Activated CD4-positive, CD25-positive, alpha-beta regulatory T cell treated with anti-CD3 and anti-CD28 coated beads, Interleukin-2, amount 50 U/mL, for 24 hours (primary cell): ENCODE measurements at places on chromosomes 2 and 18.

GRCh38 chr2:12488352-12489318, 228.1 kb upstream of the TRIB2 start:
- ATAC-seq, result peak; percentile 71

DNA sequence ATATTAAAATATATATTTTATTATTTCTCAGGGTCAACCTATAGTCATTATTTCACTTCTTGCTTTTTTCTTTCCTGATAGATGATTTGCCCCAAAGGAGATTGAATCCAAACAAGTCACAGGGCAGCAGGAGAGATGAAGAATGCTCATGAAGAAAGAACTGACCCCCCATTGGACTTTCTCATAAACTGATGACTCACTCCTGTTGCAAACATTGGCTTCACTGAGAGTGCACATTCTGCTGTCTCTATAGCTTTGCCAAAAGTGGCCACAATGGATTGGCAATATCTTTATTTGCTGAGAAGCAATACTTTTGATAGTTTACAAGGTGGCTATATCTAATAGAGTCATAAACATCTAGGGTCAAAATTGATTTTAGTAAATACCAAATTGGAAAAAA, 55.9 kb upstream of the ZNF385B start:
- ATAC-seq, result no peak

DNA sequence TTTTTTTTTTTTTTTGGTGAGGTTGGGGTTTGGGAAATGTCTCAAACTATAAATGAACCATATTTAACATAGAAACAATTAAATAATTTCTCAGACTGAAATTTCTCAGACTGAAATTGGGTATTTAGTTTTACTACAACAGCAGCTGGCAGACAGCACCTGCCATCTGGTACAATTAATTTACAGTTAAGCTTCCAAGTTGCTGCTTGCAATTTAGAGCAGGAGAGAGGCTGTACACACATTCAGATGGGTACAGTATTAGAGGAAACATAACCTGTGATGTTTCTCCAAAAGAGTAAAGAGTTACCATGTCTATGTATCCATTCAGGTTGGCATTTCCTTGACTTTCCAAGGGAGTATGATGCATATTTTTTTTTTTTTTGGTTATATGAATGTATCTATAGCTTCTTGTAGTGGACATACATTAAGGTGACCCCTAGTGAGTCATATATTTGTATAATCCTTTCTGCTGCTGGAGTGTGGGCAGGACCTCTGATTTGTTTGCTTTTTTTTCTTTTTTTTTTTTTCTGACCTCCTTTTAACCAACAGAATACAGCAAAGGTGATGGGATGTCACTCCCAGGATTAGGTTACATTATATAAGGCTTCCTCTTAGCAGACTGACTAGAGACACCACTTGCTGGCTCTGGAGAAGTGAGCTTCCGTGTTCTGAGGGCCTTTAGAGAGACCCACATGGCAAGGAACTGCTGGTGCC, 201.7 kb downstream of the PTH2R start:
- no peak for ATAC-seq

- no peak for ATAC-seq
Measured at GRCh38 chr2:183232161-183232865, 108.1 kb downstream of the NUP35 start.

DNA sequence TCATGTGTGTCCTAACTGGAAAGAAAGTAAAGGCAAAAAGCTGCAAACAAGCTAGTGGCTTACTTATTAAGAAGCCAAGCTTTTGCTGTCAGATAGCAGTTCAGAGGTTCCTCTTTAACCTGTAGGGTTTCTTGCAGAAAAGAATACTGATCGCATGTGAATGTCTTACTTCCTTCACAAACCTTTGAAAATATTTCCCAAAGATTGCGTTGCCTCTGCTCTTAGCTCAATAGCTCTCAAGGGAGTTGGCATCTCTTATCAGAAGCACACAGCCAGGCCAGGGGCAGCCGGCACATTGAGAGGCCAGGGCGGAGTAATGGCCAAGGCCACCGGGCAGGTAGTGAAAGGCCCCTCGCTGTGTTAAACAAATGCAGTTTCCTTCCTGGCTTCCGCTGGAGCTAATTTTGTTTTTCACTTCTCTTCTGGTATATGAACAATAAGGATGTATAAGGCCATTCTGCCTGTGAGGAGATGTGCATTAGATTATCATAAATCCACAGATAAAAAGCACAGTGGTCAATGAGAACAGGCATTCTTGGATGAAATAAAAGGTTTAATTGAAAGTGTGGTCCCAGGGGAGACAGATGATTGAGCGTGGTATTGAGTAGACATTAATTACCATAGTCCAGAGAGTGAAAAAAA, 542.4 kb upstream of the NRP2 start:
- ATAC-seq, result no peak

- no peak for ATAC-seq
Measured at GRCh38 chr2:160522951-160523710, 29.5 kb upstream of the RBMS1 start.

DNA sequence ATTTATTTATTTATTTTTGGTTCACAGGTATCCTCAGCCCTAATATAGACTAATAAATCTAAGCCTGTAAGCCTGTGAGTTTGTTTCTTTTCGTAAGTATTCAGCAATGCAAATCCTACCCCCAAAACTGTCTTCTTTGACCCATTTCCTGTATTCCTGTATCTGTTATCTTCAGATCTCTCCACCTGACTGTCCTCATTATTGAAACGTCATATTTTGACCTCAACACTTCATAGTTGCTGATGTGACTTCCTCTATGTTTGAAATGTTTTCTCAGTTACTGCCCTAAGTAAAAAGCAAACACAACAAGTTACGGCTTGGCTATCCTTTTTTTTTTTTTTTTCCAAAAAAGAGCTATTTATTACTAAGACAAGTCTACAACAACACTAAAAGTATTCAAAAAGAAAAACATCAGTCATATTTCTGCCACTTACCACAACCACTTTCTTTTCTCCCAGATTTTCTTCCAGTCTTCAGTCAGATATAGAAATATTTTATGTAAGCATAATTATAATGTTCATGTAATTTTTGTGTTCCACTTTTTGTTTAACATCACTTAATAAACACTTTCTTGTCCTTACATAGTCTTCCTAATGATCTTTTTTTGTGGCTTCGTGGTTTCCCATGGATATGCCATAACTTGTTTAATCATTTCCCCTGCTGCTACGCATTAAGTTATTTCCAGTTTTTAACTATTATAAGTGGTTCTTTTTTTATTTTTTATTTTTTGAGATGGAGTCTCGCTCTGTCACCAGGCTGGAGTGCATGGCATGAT, 45.0 kb upstream of the EML4 start:
- peak; percentile 50 for ATAC-seq

GRCh38 chr18:79062806-79063205, 6.4 kb upstream of the ATP9B start:
- no peak for ATAC-seq

GRCh38 chr2:135490376-135490775, 40.6 kb downstream of the ZRANB3 start:
- ATAC-seq, result no peak

GRCh38 chr18:68604256-68604655, 110.7 kb downstream of the TMX3 start:
- no peak for ATAC-seq

DNA sequence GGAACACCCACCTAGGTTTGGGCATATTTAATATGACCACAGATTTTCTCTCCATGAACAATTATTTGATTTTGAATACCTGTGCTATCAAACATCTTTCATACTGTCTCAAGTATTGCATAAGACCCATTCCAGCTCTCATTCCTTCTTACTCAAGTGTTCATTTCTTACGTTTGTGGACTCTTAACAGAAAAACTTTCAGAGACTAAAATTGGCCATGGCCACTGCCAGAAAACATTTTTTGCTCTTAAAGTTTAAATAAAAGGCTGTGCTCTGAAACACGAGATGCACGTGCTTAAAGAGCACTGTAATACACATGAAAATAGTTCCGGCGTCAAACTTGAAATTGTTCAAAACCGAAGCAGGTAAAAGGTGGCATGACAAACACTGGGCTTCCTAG, 89.3 kb downstream of the LIMS1 start:
- ATAC-seq, result no peak

DNA sequence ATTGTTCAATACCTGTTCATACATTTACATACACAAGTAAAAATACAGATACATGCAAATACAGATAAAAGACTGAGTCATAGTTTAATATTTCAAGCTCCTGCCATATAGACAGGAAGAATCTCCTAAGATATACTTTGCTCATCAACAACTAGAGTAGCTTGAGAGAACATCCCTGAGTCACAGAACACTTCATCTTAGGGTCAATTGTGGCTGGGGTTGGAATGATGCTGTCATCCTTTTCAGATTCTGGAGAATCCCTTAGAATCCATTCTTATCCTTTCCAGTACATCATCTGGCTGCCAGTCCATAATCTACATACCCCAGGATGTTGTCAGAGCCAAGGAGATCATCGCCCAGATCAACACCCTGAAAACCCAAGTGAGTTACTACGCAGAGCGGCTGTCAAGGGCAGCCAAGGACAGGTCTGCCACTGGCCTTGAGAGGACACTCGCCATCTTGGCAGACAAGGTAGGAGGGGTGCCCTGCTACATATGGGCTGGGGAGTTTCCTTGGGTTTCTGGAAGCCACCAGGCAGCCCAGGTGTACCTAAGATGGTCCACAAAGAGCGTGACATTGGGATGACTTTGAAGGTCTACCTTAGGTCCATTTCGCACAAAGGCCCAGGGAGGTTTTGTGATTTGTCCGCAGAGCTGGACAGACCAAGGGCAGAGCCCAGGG, 55.7 kb downstream of the COA5 start:
- ATAC-seq, result no peak

DNA sequence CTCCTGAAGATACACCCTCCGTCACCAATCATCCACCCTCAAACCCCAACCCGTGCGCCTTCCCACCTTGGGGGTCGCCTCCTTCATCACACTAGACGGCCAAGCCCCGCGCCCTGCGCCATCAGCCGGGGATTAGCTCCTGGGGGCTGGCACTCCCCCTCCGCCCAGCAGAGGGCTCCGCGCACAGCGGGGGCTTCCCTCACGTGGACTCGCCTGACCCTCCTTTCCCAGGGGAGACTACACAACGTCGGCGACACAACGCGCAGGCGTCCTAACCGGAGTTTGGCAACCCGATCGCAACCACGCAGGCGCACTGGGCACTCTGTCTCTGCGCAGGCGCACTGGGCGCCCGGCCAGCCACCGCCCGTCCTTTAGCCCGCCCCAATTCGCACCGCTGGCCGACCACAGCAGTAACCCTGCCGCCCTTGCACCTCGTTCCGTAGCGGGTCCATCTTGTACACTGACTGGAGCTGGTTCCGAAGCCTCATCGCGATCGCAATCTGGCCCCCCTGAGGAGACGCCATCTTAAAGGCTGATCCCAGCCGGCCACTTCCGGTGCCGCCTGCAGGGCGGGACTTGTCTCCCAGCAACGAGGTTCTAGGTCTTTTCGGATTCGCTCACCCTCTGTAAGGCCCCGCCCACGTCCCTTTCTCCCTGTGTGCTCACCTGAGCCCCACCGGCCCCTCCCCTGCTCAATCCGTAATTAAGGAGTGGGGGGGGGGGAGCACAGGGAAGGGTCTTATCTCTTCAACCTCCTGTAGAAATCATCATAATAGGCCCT, at the start of gene PCGF1:
TSS of gene PCGF1 (minus strand) at position 551 of the 781 bp plus-strand sequence. CDS start at position 524, 27 bp downstream.
- peak; percentile 95 for ATAC-seq

GRCh38 chr2:30204281-30204680, 27.1 kb upstream of the LBH start:
- ATAC-seq, result no peak

- ATAC-seq, result no peak
Measured at GRCh38 chr2:16035747-16036745, 95.7 kb downstream of the MYCN start.

DNA sequence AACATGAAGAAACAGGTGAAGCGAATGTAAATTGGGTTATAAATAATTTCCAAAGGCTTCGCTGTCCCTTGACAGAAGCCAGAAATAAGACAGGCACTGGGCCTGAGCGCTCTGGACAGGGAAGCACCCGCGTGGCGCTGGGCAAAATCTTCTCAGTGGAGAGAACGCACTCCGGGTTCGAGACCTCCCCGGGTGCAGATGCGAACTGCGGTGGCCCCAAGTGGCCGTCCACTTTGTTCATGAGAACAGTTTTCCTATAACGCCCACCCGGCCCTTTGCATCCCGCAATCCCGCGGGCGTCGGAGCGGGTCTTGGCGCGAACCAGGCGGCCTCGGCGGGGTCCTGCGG, 651 bp upstream of the DPYSL5 start:
- no peak for ATAC-seq

- ATAC-seq, result no peak
Measured at GRCh38 chr2:238389988-238390589, 36.6 kb upstream of the ASB1 start.

GRCh38 chr2:221448844-221449390, 123.2 kb downstream of the EPHA4 start:
- no peak for ATAC-seq

DNA sequence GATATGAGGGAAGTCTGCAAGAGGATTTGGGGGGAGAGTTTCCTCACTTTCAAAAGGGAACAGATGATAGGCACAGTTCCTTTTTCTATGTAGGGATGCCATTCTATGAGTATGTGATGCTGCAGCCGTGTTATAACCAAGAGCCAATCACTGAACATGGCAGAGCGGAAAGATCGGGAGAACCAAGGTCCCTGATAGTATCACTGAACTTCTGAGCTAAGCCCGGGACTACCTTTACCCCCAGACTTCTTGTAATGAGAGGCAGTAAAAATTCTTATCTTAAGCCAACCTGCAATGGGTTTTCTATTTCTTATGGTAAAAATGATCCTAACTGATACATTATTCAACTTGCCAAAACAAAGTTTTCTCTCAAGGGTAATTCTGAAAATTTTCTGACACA, 21.6 kb upstream of the SLC1A4 start:
- ATAC-seq, result no peak

GRCh38 chr2:48069769-48070168, 163.5 kb upstream of the FBXO11 start:
- no peak for ATAC-seq

GRCh38 chr18:49904871-49905555, 91.7 kb upstream of the ACAA2 start:
- no peak for ATAC-seq

DNA sequence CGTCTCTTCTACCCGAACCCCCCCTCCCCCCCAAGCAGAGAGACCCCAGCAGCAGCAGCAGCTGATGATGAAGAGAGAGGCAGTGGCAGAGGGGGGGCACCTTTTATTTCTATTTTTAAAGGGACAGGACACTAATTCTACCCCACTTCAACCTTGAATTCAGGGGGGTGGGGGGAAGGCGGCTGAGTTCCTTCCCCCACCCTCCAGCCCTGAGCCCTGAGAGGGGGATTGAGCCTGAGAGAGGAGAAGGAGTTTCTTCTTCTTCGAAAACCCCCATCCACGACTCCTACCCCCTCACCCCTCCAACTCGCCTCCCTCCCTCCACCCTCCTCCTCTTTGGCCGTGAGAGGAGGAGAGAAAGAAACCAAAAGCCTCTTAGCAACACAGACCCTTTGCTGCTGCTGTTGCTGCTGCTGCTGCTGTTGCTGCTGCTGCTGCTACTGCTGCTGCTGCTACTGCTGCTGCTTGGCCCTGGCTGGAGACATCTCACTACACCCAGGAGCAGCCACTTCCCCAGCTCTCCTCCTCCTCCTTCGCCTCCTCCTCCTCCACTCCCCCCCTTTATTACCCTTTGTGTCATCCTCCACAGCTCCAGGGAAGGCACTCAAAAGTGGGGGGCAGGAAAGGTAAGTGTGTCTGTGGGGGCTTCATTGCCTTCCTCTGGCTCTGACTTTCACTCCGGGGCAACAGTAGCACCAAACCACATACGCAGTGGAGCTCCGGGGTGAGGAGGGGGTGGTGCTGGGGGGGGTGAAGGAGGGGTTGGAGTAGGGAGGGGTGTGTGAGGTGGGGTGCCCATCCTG, at the start of gene MBD5:
TSS of gene MBD5 (plus strand) at position 33 of the 803 bp plus-strand sequence.
- peak; percentile 67 for ATAC-seq
